ENCODE measurements at places on chromosomes 12 and 14.
A peak's percentile ranks its signal among the peaks of the same experiment; 100 is the strongest.

GRCh38 chr12:76763746-76764675, at the start of gene ZDHHC17:
Gene ZDHHC17 (plus strand): TSS chr12:76764115. CDS start chr12:76764237, 122 bp downstream.
- peak; percentile 93 for DNase-seq

GRCh38 chr14:63438065-63438757, 105.0 kb downstream of the PPP2R5E start:
- DNase-seq = peak; percentile 81

DNA sequence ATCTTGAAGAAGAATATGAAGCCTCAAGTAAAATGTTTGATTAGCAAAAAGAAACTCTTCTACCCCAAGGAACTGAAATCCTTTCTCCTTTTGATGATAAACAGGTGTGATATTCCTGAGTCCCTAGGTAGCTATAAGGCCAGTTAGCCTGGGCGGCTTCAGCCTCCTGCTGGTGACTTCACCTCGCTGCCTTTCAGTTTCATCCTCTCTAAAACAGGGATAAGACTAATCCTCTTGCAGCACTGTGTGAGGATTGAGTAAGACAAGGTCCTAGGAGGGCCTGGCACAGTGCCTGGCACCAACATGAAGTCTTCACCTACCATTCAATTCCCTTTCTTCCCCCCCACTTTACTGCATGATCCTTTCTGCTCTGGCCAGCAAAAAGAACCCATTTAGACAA, 42.1 kb downstream of the CIT start:
- peak; percentile 9 for DNase-seq

GRCh38 chr12:62537551-62537950, 70.9 kb downstream of the MON2 start:
- peak; percentile 29 for DNase-seq

- peak; percentile 75 for DNase-seq
These were observed 19.3 kb upstream of the KRT7 start for GRCh38 chr12:52213564-52214420.

GRCh38 chr12:116878567-116879508, 2.4 kb downstream of the HRK start:
- DNase-seq = peak; percentile 18

- DNase-seq = no peak
These were observed 46.6 kb downstream of the ATF7 start for GRCh38 chr12:53579545-53579955.

DNA sequence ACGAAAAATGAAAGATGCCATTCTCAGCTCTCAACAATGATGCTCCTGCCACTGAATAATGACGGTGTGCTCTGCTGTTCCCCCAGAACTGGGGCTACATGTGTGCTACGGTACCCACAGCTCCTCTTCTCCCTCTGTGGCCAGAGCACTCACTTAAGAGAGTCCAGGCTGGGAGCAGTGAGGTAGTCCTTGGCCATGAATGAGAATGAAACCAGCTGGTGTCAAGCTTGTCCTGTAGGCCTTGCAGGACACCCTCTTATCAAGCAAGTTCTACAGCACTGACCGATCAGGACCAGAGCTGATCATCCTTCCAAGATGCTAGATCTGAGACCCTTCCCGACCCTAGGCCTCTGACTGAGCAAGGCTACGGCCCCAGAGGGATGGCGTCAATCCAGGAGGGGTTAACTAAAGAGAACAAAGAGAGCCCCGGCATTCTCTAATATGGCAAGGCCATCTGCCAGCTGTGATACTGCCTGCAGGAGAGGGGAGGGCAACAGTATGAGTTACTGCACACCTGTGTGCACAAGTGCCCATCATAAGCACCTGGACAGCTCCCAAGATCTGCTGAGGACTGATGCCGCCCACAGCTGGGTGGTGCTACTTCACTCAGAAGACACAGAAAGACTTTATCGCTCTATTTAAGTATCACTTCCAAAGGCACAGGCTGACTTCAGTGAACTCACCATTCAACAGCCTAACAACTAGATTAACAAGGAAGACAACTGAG, 30.5 kb downstream of the APPL2 start:
- DNase-seq = no peak

- DNase-seq = no peak
These were observed 49.4 kb upstream of the TMCC3 start for GRCh38 chr12:94699801-94700200.

Measured in mesenchymal stem cell (in vitro differentiated cells and primary cell).